ENCODE measurements at places on chromosomes 12 and 14.

- DNase-seq, result no peak
Measured at GRCh38 chr12:52976574-52977071, 27.7 kb downstream of the KRT18 start.

- DNase-seq, result no peak
Measured at GRCh38 chr14:100540141-100540925, 46.9 kb downstream of the BEGAIN start.

GRCh38 chr14:56555921-56556570 lies 23.6 kb upstream of the TMEM260 start:
- DNase-seq, result no peak

- DNase-seq, result no peak
Measured at GRCh38 chr14:28323366-28323765, 443.2 kb upstream of the FOXG1 start.

GRCh38 chr14:98458702-98459101 lies 813.3 kb downstream of the BCL11B start:
- DNase-seq, result no peak

- no peak for DNase-seq
Measured at GRCh38 chr14:41605550-41606281, 960 bp upstream of the LRFN5 start.

DNA sequence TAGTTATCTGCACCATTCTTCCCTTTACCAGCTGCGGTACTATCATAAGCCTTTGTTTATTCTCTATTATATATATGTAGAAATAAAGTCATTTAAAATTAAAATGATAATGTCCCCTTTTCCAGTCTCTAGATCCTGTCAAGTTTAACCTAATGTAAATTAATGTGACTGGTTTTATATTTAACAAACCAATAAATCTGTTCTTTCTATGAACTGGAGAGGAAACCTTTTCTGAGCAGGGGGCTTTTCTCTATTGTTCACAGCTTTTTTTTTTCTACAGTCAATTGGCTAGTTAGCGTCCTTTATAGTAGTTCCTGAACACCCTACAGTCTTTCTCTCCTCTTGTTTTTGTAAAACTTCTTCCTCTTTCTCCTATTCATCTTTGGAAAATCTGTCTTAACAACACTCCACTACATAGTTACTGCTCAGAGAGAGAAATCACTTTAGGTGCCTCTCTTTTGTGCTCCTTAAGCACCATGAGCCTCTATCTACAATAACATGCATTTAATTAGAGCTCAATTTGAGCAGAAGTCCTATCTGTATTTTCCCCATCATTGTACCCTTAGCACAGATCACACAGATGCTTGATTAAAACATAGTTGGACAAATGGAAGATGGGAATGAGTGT lies 332.6 kb upstream of the SYT1 start:
- DNase-seq, result no peak

- DNase-seq, result no peak
Measured at GRCh38 chr12:103846415-103846814, 5.4 kb upstream of the NT5DC3 start.

GRCh38 chr14:96016501-96017160 lies 22.5 kb upstream of the C14orf132 start:
- DNase-seq, result no peak

- DNase-seq, result no peak
Measured at GRCh38 chr12:50613463-50613862, 108.7 kb downstream of the DIP2B start.

DNA sequence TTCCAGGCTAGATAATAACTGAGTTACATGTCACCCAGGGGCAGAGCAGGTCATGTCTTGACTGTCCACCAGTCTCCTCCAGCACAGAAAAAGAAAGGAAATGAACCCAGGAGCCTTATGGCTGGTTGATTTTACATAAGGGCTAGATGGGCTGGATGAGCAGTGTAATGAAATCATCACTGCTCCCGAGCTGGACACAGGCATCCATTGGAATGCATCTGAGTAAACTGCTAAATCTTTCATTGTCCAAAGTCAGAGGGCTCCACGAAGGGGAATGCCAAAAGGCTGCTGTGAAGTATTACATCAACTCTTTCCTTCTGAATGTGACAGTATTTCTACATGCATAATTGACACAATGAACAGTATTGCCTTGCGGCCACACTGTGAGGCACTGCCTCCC lies 30.1 kb upstream of the TSPAN11 start:
- DNase-seq, result no peak

GRCh38 chr12:19052689-19053088 lies 76.8 kb upstream of the PLEKHA5 start:
- DNase-seq, result no peak

DNA sequence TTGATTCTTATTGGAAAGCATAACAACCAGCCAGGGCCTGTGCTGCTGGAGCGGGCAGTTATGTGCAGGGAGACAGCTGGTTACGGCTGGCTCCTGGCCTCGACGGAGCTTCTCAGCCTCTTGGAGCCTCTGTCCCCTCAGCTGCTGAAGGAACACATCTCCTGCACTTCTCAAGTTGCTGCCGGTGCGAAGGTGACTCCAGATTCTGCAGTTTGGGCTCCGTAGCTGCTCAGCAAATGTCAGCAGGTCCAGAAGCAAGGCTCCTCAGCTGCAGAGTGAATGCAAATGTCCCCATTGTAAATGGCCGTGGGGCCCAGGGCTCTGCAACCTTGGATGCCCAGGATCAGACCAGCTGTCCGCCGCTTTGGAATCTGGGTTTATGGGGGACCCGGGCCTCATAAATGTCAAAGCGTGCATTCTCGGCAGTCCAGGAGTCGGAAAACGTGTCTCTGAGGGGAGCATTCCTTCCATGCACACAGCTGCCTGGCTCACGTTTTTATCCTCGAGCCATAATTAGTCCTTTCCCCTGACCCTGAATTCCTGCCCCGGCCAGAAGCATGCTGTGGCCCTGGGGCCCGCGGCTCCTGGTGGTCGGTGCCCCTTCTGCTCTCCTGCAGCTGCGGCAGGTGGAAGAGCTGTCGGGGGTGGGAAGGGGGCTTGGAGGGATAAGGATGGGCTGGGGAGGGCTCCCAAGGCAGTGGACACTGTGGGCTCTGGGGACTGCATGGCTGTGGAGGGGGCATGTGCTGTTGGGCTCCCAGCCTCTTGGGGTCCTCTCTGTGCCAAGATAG lies 106.0 kb downstream of the KIF26A start:
- no peak for DNase-seq

GRCh38 chr14:73241481-73242165 lies 4.3 kb downstream of the PAPLN start:
- no peak for DNase-seq

GRCh38 chr12:106863189-106863588 lies 88.7 kb downstream of the RIC8B start:
- no peak for DNase-seq

DNA sequence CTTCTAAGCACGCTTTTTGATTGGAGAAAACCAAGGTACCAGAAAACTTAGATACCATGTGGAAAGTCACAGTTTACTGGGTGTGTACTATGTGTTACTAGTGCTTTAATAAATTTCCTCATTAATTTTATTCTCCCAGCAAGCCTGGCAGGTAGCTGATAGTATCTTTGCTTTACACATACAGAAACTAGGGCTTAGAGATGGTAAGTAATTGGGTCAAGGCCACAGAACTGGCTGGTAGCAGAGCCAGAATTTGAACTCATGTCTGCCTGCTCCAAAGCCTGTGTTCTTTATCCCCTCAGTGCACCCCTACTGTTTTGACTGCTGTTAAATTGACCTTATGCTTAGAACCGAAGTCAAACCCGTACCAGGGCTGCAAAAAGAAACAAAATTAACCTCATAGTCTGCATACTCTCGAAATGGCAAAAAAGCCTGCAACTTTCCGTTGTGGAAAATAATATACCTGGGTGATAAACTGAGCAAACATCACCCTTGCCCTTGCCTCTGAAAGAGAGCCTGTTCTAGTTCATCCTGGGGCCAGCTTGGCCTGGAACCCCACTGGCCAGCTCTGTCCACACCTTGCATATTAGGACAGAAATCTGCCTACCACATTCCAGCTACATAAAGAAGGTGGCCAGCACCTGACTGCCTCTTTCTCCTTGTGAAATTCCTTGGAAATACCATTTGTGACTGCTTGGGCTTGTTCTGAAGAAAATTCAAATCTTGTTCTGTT lies 118.9 kb downstream of the ETV6 start:
- DNase-seq, result no peak

- DNase-seq, result no peak
Measured at GRCh38 chr14:59339524-59340330, 125.5 kb downstream of the GPR135 start.

- DNase-seq, result no peak
Measured at GRCh38 chr14:25108959-25109358, 59.0 kb upstream of the STXBP6 start.

GRCh38 chr14:75141967-75142366 lies 15.1 kb upstream of the NEK9 start:
- DNase-seq, result no peak

DNA sequence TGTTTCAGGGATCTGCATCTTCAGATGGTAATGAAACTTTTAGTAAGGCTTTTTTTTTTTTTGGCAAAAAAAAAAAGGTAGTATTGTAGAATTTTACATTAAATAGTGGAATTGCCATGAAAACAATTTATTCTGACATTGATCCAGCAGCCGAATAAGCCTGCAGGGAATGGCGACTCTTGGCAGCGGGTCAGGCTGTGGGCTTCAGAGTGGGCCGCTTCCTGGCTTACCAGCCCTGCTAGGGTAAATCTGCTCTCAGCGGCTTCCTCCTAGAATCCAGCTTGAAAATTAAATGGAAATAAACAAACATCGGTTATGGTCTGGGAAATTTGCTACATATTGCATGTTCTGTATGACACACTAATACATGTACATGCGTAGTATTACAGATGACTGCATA lies 34.8 kb downstream of the SFSWAP start:
- no peak for DNase-seq

- DNase-seq, result no peak
Measured at GRCh38 chr14:68822132-68822651, 29.3 kb upstream of the ZFP36L1 start.

DNA sequence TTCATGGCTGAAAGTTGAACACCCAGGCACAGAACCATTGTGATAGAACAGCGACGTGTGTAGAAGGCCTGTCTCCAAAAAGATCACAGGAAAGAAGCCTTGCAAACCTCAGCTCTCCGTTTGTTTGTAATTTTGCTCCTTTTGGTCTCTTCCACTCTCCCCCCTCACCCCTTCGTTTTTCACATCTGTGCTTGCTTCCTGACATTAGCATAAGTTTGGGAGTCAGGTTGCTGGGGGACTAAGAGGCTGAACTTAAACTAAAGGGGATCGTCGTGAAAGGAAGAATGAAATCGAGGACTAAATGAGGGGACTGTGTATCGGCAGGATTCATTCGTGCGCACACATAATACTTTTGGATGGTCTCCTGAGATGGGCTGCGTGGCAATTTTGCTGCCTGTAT lies 200.6 kb downstream of the BCAT1 start:
- DNase-seq, result no peak

DNA sequence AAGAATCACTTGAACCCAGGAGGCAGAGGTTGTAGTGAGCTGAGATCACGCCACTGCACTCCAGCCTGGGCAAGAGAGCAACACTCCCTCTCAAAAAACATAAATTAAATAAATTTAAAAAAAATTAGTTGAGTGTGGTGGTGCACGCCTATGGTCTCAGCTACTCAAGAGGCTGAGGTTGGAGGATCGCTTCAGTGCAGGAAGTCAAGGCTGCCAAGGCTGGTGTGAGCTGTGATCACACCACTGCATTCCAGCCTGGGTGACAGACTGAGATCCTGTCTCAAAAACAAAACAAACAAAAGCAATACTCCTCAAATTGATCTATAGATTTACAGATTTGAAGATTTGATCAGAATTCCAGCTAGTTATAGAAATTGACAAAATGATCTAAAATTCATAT lies 92.7 kb upstream of the RESF1 start:
- no peak for DNase-seq

DNA sequence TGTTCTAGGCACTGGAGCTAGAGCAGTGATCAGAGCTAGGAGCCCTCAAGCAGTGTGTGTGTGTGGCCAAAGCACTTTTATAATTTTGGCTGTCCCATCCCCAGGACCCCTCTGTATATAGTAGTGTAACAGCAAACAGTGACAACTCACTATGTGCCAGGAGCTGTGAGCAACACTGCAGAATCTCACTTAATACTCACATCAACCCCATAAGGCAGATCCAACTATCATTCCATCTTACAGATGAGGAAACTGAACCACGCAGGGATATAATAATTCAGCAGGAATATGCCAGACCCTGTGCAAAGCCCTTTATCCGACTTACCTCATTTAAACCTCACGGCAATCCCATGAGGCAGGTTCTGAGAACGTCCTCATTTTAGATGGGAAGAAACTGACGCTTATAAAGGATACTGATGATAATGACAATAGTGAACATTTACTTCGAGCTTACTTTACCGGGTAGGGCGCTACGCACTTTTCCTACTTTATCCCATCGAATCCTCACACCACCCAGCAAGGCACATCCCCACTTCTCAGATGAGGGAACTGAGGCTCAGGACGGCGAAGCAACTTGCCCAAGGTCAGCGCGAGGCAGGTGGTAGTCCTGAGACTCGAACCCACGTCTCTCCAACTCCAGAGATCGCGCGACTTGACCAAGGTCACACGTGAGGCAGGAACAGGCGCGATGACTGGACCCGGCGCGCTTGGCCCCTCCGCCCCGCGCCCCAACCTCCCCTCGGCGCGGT lies 687 bp downstream of the RAB35 start:
- no peak for DNase-seq

- no peak for DNase-seq
Measured at GRCh38 chr12:11022520-11022919, at the start of gene TAS2R19. TSS of gene TAS2R19 (minus strand) at chr12:11022620. CDS start at chr12:11022571, 49 bp downstream.

DNA sequence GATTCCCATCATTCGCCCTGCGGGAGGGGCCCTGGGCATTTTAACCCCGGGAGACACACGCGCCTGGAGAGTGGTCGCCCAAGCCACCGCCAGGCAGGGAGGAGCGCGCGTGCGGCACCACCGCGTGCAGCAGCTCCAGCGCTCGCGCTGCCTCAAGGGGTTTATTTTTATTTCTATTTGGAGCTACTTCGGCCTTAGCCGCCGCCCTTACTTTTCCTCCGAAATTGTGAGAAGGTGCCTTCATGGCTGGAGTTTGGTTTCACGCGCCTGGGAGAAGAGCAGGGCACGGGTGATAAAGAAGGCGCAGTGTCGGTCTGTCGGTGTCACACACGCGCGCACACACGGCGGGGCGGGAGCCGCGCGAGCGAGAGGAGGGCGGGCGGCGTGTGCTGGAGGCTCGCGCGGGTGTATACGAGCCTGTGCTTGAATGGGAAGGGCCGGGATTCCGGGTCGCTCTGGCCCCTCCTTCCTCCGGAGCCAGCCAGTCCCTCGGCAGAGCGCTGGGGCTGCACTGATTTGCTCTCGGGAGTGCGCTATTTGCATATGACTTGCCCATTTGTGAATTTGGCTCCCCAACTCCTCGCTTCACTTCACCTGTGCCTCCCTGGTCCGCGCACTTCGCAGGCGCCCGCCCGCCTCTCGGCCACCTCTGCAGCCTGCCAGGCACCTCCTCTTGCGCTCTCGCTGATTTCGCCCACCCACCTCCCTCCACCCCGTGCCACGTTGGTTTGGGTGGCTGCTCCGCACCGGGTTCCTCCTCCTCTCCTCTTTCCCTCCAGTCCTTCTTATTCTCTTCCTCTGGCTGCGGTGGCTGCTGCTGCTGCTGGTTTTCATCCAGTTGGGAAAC lies 932.3 kb downstream of the DIO2 start:
- DNase-seq, result no peak

- DNase-seq, result no peak
Measured at GRCh38 chr12:130469552-130469951, 131.9 kb downstream of the PIWIL1 start.

Data from esophagus squamous epithelium (tissue), 5 donors.